ENCODE measurements at places on chromosomes 2 and 18.

GRCh38 chr2:239323447-239323846 lies 77.4 kb downstream of the HDAC4 start:
- no peak for DNase-seq

GRCh38 chr2:153588408-153588807 lies 109.8 kb upstream of the RPRM start:
- no peak for DNase-seq

- DNase-seq = no peak
Measured at GRCh38 chr2:207995887-207996286, 29.4 kb downstream of the PLEKHM3 start.

DNA sequence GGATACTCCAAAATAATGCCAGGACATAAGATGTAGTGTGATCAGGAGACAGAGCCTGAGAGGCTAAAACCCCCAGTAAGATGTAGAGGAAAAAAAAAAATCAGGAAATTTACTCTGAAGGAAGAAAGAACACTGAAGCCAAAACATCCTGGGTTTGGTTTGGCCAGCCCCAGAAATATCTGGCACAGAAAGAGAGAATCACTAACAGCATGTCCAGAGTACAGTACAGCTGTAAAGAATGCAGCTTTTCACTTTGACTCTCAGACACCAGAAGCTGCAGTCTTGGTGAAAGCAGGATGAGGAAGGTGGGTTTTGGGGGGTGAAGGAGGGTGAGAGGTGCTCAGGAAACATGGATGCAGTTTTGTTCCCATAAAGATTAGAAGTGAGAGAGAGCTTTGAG lies 1577.7 kb upstream of the ACVR2A start:
- DNase-seq = no peak

GRCh38 chr2:191851158-191851557 lies 4.3 kb upstream of the CAVIN2 start:
- no peak for DNase-seq

- no peak for DNase-seq
Measured at GRCh38 chr2:239512054-239512453, 111.2 kb upstream of the HDAC4 start.

DNA sequence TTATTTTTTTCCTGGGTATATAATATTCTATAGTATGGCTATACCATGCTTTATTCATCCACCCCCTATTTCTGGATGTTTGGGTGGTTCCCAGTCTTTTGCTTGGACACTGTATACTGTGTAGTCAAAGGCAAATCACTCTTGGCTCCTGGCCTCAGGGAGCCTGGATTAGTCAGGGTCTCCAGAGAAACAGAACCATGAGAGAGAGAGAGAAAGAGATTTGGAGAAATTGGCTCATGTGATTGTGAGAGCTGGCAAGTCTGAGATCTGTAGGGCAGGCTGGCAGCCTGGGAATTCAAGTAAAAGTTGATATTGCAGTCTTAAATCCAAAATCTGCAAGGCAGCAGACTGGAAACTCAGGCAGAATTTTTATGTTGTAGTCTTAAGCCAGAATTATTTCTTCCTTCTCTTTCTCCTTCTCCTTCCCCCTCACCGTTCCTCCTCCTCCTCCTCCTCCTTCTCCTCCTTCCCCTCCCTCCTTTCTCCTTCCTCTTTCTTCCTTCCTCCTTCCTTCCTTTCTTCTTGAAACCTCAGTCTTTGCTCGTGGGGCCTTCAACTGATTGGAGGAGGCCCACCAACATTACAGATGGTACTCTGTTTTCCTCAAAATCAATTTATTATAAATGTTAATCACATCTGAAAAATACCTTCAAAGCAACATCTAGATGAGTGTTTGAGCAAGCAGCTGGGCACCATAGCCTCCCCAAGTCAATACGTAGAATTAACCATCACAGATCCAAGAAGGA lies 33.0 kb downstream of the CTIF start:
- no peak for DNase-seq

DNA sequence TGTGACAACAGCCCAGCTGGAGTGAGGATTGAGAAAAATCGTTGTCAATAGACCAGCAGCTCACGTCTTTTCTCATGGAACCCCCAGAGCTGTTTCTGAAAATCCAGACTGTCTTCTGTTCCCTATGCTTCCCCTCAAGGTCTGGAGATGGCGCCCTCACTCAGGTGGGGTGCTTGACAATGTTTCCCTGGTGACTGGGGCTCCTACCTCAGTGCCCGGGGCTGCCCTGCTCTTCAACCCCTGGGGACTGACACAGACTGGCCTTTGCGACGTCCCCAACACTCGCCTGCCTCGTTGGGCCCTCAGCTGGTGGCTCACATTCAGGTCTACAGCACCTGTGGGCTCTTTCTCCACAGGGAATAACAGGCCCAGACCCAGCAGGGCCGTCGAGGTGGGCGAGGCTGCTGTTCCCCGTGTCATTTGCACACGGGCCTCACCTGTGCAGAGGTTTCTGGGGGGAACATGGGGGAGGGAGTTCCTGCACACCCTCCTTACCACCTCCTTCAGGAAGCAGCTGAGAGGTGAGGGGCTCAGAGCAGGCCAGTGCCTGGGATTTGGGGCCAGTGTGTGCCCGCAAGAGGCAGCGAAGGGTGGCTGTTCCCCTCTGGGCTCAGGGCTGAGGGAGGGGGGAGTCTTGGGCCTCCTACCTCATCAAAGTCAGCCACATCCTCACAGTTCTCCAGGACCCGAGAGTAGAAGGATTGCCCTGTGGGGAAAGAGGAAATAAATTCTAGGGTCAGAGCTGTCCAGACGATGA lies 59.3 kb upstream of the OTOF start:
- no peak for DNase-seq

Data from stimulated activated CD4-positive, alpha-beta T cell treated with anti-CD3 and anti-CD28 coated beads, Interleukin-2, amount 100 ng/mL, for 24 hours (primary cell).